ENCODE measurements at places on chromosomes 5 and 9.

- DNase-seq = no peak
These were observed 224.6 kb upstream of the ARRDC3 start for GRCh38 chr5:91607675-91608074.

DNA sequence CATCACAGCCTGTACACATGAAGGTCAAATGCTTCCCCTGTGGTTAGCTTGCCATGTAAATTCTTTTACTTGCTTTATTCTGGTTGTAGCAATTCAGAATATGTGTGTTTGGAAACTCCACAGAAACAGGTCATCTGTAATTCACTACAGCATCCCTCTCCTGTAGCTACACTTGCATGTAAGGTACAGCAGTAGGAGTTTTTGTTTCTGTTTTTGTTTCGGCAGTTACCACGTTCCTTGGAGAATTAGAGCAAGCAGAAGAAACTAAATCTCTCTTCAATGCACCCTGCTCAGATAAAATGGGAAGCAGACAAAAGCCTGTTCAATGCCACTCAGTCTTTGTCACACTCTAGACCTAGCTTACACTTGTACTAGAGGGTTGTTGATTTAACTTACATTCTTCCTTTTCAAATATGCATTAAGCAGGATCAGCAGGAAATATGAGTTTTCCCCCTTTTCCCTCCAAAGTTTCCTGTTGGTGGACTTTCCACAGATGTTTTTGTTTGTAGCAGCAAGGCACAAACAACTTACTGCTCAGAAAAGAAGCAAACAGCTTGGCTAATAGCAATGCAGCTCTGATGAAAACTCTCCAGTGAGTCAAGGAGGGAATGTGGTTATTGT is 80.9 kb downstream of the YIPF5 start:
- DNase-seq = no peak

DNA sequence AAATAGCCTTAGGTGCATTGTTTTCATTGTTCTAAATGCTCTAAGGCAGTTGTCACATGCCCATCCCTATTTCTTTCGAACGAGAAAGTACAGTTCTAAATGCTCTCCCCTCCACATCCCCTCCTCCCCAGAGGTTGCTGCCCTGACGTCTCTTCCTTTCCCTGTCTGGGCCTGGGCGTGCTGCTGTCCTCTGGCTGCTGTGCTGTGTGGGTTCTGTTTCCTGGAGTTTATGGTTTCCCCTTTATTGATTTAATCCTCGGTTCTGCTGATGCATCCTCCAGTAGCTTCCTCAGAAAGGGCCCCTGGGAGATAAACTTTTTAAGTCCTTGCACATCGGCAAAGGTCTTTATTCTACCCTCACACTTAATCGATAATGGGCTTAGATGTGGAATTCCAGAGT is 48.8 kb downstream of the MVB12B start:
- no peak for DNase-seq

DNA sequence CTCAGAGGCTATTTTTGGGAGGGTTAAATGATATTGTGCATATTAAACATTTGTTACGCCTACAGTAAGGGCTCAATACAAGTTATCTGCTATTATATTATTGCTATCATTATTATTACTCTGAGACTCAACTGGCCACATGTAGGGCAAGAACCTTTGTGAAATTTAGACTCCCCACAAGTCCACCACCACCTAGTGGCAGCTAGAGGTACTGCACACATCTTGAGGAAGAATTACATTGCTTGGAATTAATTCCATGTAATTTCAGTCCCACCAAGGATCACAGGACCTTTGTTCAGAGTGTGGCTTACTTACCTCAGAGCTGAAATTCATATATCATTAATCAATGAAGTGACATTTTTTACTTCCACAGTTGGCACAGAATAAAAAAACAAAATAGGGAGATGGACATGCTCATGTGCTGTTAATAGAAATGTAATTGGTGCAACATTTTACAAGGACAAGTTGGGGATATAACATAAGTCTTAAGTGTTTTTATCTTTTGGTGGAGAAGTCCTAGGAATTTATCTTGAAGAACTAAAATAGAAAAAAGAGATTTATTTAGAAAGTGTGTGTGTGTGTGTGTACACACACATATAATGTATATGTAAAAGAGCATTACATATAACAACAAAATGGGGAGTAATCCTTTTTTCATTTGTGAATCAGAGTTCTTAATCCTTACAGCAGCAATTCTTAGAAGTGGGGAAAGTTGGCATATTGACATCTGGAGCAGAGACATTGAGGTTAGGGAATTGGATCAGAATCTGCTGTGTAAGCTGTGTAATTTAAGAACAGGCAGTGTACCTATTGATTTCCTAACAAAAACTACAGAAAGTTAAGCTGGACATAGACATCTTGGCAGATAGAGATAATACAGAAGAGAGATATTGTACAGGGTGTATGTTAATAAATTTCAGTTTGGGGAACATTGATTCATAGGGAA is 11.2 kb downstream of the MSANTD3 start:
- peak; percentile 50 for DNase-seq

GRCh38 chr5:173069671-173070070 is 13.5 kb downstream of the CREBRF start:
- no peak for DNase-seq

- DNase-seq = no peak
These were observed 8.8 kb downstream of the TENT4A start for GRCh38 chr5:6722015-6722414.

- DNase-seq = no peak
These were observed 15.7 kb upstream of the TNC start for GRCh38 chr9:115133649-115134048.

GRCh38 chr9:16824545-16825330 is 45.7 kb downstream of the BNC2 start:
- DNase-seq = no peak
